ENCODE measurements at places on chromosomes 12 and 14.

DNA sequence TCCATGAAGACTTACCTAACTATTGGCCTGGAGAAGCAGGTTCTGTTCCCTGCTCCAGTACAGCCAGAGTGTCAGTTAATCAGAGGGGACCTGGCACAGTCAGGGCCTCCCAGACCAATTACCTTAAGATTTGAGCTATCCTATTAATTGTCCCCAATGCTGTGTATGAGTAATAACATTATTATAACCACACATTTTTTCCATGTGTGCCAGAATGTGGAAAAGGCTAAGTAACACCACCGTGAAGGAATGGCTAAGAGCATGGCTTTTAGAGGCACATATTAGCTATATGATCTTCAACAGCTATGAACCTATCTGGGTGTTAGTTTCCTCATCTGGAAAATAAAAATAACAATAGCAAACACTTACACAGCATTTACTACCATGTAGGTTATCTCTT, 111.1 kb upstream of the RAP1B start:
- no peak for DNase-seq

DNA sequence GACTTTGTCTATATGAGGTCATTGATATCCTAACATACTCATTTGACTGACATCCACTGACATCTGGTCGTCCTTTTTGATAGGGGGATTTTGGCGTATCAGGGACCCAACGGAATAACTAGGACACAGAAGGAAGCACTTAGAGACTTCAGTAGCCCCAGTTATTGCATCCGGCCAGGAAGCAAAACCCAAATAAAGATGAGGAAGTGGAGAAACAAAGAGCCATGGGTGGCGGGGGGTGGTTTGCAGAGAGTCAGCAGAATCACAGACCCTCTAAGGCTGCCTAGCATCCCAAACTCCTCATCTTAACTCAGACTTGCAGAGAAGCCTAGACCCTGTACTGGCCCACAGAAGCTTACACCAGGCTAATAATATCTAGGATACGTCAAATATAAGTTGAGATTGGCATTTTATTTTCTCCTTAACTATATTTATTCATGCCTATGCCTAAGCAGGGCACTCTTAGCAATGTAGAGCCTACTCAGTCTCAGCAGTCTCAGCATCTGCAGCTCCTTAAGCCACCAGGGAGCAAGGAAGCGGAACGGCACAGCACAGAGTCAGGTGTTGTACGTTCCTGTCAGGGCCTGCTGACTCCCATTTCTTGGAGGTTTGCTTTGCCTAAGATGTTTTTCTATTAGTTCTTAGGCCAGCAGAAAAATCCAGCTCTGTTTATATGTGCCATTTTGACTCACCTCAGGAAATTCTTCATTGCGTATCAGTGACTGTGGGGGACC, 45.1 kb downstream of the KCNA1 start:
- no peak for DNase-seq

GRCh38 chr14:104224506-104225277, 86.3 kb downstream of the KIF26A start:
- no peak for DNase-seq

- DNase-seq: no peak
Measured at GRCh38 chr14:32384464-32384863, 55.4 kb downstream of the AKAP6 start.

DNA sequence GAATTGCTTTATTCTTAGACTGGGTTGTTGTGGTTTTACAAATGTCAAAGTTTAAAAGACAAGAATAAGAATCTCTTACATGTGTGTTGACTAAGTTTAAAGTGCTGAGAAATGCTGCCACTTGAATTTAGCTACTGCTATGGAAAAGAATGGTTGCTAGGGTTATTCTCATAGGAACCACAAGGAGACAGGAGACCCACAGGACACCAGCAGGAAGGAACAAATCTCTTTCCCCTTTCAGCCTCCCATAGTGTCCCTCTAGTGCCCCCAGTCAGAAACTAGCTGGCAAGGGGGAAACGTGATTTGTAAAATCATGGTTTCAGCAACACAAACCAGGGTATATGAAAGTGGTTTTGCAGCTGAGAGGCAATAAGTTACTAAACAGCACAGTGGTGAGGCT, 102.7 kb downstream of the ST8SIA1 start:
- no peak for DNase-seq

- no peak for DNase-seq
Measured at GRCh38 chr12:106141452-106141851, 2.7 kb upstream of the NUAK1 start.

GRCh38 chr12:39429809-39430208, 13.1 kb downstream of the KIF21A start:
- no peak for DNase-seq

GRCh38 chr14:77613201-77613600, 3.2 kb downstream of the SPTLC2 start:
- no peak for DNase-seq

DNA sequence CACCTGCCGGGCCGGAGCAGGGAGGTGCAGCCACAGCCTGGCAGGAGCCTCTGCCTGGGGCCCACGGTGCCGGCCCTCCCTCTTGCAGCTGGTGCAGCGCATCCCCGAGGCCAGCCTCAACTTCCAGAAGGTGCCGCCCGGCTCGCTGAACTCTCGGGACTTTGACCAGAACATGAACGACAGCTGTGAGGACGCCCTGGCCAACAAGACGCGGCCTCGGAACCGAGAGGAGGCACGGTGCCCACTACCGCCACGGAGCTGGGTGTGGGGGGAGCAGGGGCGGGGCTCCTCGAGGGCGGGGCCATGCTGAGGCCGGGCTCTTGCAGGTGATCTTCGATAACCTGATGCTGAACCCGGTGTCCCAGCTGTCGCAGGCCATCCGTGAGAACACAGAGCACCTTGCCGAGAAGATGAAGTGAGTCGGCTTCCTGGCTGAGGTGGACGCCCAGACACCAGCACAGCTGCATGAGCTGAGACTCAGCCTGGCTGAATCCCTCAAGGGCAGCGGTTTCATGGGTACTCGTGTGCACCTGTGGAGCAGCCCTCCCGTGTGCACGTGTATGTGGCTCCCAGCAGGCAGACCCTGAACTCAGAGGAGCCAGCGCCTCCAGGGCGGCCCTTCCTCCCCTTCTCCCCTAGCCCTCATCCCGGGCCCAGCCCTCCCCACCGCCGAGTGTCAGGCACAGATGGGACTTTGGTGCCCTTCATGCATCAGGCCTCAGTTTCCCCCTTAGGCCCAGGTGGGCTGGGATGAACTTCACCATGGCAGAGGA, 28.6 kb downstream of the CEP170B start:
- DNase-seq: no peak

DNA sequence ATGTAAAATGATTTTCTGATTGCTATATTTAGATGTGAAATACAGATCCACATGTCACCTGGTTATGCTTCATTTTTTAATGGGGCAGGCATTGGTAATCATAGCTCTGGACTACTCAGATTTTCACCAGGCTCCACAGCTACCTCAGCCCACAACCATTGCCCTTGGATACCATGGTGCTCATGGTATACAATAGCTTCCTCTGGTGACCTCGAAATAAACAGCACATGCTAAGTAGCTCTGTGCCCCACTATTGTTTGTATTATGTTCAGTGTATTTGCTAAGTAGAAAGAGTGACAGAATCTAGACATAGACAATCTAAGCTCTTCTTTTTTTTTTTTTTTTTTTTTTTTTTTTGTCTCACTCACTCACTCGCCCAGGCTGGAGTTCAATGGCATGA, 274.4 kb upstream of the USP15 start:
- no peak for DNase-seq

DNA sequence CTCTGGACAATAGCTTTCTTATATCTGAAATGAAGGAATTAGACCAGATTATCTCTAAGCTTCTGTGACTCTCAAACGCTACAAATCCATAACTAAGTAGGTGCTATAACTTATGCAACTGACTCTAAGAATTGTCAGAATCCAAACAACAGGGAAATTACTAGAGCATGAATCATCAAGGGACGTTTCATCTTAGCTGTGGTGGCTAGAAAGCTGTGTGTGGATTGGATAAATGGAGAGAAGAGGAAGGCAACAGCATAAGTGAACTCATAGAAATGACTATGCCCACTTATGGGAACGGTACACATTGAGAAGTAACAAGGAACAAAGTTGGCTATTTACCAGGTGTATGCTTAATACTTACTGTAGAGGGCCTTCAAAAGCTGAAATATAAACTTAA, 96.0 kb upstream of the NEDD1 start:
- DNase-seq: no peak

DNA sequence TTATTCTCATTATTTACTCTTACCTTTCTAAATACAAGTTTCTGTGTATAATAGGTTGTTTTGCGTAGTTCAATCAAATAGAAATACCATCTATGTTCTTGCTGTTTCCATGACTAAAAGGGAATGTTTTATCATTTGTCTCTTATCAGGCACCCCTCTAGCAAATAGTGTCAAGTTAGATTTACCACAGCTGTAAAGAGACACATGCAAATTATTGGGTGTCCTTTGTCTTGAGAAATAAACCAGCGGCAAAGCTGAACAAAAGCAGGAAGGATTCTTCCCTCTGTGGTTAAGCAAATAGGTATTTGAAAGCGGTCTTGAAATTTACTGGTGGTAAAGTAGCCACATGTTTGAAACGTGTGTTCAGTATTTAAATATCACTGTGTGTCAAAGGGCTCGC, 405.9 kb downstream of the TMTC2 start:
- DNase-seq: no peak

DNA sequence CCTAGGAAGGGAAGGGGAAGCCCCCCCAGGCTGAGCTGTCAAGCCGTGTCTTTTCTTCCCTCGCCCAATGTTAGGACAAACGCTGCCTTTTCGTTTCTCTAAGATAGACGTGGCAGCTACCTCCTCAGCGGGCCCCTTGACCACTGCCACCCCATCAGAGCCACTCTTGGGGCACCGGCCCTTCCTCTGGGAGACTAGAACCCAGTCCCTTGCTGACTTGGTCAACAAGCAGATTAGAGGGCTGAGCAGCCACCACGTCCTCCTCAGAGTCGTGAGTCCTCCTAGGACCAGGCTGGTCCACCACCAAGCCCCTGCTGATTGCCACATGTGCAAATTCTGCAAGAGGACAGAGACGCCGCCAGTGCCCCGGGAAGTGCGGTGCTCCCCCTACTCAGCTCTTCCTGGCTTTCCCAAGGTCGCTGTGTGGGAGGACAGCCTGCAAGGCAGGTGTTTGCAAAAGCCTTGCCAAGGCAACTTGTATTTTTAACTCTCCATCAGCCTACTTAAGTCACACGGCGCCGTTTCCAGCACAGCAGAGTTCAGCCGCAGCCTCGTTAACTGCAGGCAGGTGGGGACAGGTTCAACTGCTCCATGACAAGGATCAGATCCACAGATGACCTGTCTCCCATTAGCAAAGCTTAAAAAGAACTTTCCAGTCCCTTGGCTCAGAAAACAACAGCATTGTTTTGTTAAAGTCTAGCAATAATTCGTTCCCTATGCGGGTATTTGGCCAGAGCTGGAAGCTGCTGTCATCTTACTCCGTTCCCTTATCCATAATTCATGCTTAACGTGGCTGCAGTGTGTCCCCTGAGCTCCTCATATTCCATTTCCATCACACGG, 65.6 kb downstream of the TESC start:
- no peak for DNase-seq

- no peak for DNase-seq
Measured at GRCh38 chr14:22332686-22333421, 256.2 kb downstream of the DAD1 start.

GRCh38 chr14:30855345-30856037, 18.9 kb upstream of the COCH start:
- DNase-seq: no peak

DNA sequence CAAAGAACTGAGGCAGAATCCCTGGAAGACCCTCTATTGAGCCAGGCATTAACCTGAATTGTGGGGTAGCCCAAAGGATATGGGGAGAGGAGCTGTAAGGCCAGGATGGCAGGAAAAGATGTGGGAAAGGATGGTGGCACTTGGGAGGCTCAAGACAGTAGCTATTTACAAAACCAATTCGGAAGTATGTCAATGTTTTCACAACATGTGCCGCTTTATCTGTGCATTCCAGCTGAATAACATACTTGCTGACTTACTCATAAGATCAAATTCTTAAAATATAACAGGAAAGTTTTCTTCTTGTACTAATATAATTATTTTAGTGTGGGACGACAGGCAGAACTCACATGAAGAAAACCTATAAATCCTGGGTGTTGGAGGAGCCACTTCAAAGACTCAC, 10.6 kb downstream of the BBS10 start:
- DNase-seq: no peak

DNA sequence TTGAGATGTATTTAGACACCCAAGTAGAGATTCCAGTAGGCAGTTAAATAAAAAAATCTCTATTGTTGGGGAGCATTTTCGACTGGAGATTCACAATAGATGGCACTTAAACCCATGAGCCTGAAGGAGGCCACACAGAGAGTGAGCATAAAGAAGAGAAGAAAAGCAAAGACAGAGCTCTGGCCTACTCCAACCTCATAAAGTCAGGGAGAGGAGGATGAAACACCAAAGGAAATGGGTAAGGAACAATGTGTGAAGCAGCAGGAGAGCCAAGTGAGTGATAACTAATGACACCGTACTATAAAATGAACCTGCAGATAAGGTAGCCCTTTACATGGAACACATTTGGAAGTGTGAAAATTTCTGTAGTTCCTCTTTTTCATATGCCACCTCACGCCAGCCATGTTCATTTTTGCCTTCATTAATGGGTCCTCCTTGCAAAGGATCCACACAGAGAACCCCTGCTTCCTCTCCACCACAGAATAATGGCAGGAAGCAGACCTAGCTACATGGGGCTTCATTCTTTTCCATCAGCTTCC, 150.0 kb upstream of the SYT10 start:
- no peak for DNase-seq

GRCh38 chr14:22112004-22112403, 438.4 kb upstream of the OR4E1 start:
- no peak for DNase-seq

DNA sequence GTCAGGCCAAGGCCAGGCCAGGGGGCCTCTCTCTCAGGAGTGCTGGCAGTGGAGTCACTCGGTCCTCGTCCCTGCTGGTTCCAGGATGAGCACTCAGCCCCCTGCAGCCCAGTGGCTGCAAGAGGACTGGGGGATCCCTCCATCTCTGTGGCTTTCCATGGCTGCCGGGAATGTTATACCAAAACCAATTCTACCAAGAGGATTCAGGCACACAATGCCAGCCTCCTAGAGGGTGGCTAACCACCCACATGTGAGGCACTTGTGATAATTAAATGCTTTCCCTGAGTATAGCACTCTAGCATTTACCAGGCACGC, 21.9 kb downstream of the ASB2 start:
- DNase-seq: no peak

GRCh38 chr12:56941299-56942017, 7.2 kb upstream of the SDR9C7 start:
- no peak for DNase-seq

DNA sequence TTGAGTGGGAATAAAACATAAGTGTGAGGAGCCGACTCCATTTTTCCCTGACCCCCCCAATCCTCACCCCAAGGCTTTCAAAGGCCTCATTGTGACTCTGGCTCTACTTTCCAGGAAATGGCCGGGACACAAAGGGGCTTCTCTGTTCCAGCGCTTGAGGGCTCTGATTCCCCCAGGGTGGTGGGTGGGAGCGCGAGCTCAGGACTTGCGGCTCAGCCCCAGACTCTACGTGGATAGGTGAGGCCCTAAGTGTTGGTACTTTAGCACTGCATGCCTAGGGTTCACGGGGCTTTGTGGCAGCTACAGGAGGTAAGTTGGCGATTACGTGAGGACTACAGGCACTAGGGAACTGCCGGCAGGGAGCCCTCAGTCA, 553 bp downstream of the CNPY2 start:
- DNase-seq: no peak

- no peak for DNase-seq
Measured at GRCh38 chr12:130186651-130187268, 24.5 kb downstream of the FZD10 start.

- no peak for DNase-seq
Measured at GRCh38 chr12:80162177-80162576, 62.8 kb downstream of the OTOGL start.
